ENCODE measurements at places on chromosomes 3 and 15. TPM values are rescaled to one million over a fixed set of nuclear protein-coding genes. Genes with fewer than 3 reads are reported as not detected.

- peak; percentile 69 for DNase-seq
Measured at GRCh38 chr3:160413613-160414248, 14.3 kb downstream of the SMC4 start.

- DNase-seq, result no peak
Measured at GRCh38 chr3:108406063-108406660, 104.2 kb downstream of the MYH15 start.

CFAP100 gene
- not detected for polyA plus RNA-seq

GRCh38 chr3:60095516-60095915 lies 1045.7 kb upstream of the CFAP20DC start:
- DNase-seq, result no peak

GRCh38 chr15:71114887-71115566 lies at the start of gene THSD4:
THSD4 (plus strand) TSS chr15:71115471.
- DNase-seq, result no peak

Data from CD4-positive, alpha-beta memory T cell (primary cell).